Stimulated activated CD4-positive, alpha-beta T cell treated with anti-CD3 and anti-CD28 coated beads, Interleukin-4, amount 100 ng/mL, for 24 hours (primary cell): ENCODE measurements at places on chromosomes 4 and X.

- DNase-seq, result no peak
Observed at GRCh38 chr4:14375816-14376215, 626.5 kb upstream of the CPEB2 start.

- DNase-seq, result no peak
Observed at GRCh38 chr4:118360106-118360505, 7.3 kb upstream of the PRSS12 start.

GRCh38 chr4:122731676-122732075, 828 bp upstream of the BBS12 start:
- no peak for DNase-seq

DNA sequence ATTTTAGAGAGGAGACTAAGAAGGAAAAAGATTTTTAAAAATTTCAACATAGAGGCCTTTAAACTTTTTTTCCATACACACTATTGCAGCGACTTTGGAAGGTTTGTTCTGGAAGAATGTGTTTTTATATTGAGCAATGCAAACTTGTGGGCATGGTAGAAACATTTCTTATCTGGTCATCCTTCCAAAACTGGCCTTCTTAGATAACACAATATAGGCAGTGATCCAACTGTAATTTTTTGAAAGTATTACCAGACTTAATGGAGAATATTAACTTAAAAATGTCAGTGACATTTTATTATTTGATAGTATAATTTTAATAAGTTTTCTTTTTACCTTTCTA, 25.6 kb downstream of the FHDC1 start:
- DNase-seq, result no peak

GRCh38 chrX:148804579-148805355, 304.4 kb downstream of the AFF2 start:
- no peak for DNase-seq

DNA sequence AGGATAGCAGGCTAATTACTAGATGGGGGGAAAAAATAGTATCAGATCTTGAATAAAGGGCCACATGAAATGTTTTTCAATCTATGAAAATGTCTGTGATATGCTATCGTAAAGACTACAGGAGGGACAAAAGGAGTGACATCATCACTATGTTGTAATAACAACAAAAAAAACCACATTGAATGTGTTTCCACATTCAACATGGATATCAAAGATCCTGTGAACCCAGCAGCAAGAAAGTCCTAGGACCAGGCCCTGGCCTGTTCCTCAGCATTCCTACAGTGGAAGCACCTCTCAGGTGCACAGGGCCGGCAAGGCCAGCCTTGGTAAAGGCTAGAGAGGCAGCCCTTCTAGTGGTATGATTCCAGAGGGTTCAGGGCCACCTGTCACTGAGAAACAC, 118.3 kb downstream of the RELL1 start:
- DNase-seq, result no peak

- DNase-seq, result no peak
Observed at GRCh38 chrX:32985544-32985943, 225.8 kb downstream of the DMD start.

- DNase-seq, result no peak
Observed at GRCh38 chrX:79506001-79506400, 138.9 kb upstream of the ITM2A start.

DNA sequence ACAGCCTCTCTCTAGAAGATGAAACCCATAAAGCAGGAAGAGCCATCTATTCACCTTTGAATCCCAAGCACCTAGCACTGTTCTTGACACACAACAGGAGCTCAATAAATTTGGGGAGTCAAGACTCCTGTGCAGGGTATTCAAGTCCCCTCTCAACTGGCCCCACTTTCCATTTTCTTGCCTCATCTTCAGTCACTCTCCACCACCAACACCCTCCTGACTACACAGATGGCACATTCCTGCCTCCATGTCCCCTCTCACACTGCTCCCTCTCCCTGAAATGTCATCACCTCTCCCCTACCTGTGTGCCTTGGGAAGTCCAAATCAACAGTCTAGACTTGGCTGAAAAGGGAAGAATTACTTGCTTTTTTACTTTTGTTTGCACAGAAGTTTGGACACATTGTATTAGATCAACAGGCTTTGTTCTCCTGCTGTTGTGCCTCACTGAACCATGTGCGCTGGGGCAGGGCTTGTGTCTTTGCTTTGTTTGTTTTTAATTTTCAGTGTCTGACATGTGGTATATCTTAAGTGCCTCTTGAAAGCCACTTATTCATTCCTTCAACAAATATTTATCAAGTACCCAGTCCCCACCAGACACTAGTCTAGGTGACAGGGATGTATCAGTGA, 85.1 kb downstream of the APBB2 start:
- DNase-seq, result no peak

DNA sequence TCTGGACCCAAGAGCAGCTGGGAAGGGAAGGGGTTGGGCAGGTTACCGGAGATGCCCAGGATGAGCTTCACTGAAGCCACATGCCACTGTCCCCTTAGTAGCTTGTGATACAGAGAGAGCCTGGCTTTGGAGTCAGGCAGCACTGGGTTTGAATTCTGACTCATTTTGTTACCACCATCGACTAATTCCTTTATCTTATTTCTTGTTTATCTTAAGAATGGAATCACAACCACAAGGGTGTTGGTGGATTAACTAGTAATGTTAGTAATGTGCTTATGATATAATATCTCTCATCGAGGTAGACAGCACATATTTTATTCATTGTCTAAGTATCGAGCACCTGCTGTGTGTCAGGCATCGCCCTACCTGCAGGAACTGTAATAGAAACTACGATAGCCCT, 17.7 kb upstream of the STX18 start:
- DNase-seq, result no peak

GRCh38 chr4:56253666-56254305, 133.5 kb downstream of the AASDH start:
- DNase-seq, result no peak

DNA sequence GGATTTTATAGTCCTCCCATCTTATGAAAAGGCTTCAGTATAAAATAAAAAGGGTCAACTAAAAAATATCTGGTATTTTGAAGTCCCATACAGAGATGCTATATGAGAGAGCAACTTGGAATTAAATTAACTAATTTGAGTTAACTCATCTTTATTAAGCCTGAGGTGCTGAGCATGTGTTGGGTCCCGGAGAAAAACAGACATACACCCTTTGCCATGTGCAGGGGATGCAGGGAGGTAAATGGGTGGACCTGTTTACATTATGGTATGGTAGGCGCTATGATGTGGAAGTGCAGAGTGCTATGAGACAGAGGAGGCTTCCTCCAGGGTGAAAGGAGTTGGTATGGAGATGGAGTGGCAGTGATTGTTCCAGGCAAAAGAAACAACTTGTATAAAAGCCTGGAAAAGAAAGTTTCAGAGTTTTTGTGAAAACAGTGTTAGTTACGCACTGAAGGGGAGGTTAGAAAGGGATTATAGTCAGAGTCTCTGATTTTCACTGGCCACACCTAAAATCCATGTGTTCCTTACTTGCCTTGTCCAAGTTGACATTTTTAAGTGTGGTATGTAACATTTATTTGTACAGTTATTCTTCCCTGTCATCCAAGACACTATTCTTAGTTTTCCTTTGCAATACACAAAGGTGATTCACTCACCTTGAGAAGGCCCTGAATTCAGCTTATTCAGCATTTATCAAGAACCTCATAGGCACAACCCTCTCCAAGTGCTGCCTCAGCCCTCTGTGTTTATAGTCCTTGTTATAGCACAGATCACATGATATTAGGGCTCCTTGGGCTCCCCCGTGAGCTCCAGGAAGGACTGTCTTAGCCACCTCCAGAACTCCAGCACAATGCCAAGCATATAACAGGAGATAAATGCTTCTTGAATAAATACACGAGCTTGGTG, 152.0 kb downstream of the RASL11B start:
- DNase-seq, result no peak

DNA sequence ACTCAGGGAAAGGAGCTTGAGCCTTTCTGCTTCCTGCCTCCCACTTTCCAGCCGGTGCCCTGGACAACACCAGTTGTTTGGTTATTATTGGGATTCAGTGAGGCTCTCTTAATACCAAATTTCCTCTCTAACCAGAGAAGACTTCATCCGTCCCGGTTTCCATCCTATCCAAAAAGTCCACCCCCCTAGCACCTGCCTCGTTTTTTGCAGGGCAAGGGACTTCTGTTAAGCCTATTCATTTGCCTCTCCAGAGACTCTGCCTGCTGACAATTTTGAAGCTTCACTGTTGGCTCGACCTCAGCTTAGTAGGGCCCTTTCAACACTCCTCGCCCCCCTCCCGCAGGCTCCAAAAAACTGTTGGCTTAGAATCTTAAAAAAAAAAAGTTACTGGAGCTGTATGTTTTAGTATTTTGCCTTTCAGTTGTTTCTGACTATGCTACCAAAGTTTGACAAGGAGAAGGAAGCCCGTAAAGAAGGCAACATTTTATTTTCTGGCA, 779 bp upstream of the PRSS12 start:
- DNase-seq, result no peak

GRCh38 chrX:45815441-45815840, 614.8 kb upstream of the DIPK2B start:
- DNase-seq, result no peak

- no peak for DNase-seq
Observed at GRCh38 chrX:617891-618290, 12.7 kb upstream of the SHOX start.

DNA sequence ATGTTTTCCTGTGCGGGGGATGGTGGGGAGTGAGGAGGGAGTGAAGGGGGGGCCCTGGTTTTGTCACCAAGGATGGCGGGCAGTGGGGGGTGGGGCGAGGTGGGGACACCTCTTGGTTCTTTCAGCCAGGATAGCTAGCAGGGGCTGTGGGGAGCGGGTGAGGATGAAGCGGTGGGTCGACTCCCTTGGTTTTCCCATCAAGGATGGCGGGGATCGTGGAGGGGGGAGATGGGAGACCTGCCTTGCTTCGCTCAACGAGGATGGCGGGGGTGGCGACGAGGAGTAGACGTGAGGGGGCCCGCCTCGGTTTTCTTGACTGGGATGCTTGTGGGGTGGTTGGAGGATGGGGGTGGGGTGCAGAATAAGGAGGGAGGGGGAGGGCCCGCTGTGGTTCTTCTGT, 643 bp downstream of the FHL1 start:
- no peak for DNase-seq

DNA sequence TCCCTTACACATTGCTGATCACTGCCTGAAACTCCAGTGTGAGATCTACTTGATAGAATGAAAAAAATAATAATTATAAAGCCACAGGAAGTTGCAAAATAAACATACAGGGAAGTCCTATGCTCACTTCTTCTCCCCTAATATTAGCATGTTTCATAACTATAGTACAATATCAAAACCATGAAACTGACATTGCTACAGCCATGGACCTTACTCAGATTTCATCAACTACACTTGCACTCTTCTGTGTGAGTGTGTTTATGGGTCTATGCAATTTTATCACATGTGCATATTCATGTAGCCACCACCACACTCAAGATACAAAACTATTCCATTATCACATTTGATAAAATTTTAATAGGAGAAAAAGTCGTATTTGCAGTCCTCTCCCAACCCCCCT, 57.3 kb downstream of the SPINK2 start:
- DNase-seq, result no peak

DNA sequence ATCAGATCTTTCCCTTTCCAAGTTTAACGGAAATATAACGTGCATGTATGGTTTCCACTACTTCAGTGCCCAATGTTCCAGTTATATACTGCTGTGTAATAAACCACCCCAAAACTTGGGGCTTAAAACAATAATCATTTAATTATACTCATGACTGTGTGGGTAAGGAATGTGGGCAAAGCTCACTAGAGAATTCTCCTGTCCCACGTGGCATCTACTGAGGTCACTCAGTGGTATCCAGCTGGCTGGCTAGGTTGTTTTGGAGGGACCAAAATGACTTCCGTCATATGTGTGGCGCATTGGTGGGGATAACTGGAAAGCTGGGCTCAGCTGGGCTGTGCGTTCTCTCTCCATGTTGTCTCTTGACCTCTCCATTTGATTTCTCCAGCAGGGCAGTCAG, 18.5 kb downstream of the ZCCHC18 start:
- no peak for DNase-seq

DNA sequence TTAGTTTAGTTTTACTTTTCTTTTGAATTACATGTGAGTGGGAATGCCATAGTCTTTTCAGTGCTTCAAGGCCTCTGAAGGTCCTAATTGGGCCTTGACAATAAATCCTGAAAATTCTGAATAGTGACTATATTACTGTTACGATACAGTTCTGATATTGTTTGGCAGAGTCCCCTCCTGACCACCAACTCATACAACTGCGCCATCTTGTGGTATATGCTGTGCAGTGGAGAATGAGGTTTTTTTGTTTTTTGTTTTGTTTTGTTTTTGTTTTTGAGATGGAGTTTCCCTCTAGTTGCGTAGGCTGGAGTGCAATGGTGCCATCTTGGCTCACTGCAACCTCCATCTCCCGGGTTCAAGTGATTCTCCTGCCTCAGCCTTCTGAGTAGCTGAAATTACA, 56.6 kb upstream of the CHRDL1 start:
- DNase-seq, result no peak

- no peak for DNase-seq
Observed at GRCh38 chr4:31366041-31366440, 645.9 kb downstream of the PCDH7 start.
